ENCODE measurements at places on chromosomes 16 and 17.

GRCh38 chr17:79769570-79770506 lies 8.1 kb upstream of the CBX2 start:
- DNase-seq = no peak

DNA sequence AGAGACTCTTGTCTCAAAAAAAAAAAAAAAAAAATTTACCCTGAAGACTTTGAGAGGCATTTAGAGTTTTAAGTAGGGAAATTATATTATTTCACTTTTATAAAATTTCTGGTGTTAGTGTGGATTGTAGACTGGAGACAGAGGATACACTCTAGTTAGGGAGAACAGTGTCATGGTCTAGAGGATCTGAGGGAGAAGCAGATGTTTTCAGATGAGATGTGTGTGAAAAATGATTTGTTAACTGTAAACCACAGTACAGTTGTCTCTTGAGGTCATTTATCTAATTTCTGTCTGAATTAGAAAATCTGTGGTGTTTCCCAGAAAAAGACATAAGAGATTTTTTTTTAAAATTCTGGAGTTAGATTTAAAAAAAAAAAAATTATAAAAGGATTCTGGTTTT lies 54.8 kb downstream of the NUP88 start:
- DNase-seq = no peak

DNA sequence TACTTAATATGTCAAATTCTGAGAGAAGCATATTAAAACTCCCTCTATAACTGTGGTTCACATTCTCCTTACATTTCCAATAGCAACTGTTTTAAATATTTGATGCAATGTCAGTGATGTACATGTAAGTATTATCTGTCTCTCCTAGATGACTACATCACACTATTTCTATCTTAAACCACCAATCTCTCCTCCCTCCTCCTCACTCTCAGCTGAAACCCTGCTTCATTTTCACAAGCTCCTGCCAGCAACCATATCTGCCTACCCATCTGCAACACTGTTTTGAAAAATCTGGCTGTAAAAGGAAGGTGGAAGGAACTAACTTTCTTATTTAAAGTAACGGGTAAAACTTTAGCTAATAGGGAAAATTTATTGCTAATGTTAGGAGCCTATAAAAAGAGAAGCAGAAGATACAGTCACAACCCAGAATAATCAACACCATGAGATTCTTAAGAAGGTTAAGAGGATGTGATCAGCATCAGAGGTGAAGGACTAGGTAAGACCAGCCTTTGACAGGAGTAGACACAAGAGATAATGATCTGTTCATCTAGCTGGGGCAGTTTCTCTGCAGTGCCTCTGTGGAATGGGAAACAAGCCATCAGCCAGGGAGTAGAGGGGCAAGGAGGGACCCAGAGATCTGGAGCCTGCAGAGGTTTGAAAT lies 31.0 kb downstream of the MYH10 start:
- no peak for DNase-seq

DNA sequence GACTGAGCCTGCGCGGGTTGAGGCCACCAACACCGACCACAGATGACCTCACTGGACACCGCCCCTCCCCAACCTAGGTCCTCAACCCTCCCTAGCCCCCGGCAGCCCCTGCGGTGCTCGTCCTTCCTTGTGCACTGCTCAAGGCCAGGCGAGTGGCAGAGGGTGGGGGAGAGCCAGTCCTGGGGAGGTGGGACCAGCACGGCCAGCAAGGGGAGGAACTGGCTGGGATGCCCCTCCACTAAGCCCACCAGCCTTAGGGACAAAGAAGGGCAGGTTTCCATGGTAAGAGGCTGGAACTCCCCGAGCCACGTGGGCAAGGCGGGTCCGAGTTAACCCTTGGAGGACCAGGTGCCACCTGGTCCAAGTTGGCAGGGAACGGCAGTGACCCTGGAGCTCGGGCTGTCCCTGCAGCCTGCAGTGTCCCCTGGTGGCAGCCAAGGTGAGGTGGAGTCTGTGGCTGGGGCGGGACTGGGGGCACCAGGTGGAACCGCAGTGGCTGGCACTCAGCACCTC lies 9.2 kb downstream of the FSCN2 start:
- DNase-seq = no peak

- no peak for DNase-seq
These were observed 151.7 kb downstream of the PRKCB start for GRCh38 chr16:23987443-23987842.

GRCh38 chr17:66711881-66712321 lies 123.0 kb upstream of the CACNG5 start:
- no peak for DNase-seq

DNA sequence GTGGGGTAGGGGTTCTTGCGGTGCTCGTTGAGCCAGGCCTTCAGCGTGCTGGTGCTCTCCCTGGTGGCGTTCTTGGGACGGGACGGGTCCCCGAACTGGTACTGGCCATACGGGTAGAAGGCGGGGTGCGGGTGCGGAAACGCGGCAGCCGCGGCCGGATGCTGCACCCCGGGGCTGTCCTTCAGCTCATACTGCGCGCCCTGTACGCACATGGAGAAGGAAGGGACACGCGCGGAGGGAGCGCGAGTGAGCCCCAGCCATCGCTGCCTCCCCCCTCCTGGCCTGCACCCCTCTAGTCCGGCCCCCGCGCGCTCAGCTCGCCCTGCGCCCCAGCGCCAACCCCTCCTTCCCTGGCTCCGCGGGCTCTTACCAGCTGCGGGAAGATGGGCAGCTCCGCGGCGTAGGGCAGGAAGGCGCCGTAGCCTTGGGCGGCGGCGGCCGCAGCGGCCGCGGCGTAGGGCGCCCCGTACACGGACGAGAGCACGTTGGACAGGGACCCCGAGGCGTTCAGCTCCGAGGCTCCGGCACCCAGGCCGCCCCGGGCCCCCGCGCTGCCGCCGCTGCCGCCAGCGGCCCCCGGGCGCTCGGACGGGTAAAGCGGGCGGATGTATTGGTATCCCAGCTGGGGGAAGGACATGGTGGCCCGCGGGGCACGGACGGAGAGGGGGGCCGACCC lies 1.0 kb downstream of the IRX3 start:
- DNase-seq = no peak

DNA sequence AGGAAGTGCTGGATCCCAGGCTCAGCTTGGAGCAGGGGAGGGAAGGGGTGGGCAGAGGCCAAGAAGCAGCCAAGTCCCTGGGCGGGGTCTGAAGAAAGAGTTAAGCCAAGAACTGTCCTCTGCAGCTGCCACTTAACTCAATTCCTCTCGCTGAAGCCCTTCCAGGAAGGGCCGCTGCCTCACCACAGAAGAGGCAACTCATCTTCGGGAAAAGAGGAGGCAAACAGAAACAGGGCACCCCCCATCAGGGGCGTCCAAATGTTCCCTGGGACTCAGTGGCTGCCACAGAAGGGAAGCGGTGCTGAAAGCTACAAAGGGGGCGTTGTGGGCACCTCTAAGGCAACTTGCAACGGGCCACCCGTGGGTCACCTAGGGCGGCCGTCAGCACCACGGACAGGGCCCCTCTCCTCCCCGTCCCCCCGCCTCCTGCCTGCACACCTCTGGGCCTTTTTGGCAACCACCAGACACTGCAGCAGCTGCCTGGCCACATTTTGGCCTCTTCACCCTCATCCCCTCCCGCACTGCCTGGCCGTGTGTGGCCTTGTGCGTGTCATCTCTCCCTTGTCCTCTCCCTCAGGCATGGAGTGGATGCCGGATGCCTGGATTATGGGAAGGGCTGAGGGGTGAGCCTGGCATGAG lies 2.5 kb downstream of the TLCD3B start:
- DNase-seq = no peak

DNA sequence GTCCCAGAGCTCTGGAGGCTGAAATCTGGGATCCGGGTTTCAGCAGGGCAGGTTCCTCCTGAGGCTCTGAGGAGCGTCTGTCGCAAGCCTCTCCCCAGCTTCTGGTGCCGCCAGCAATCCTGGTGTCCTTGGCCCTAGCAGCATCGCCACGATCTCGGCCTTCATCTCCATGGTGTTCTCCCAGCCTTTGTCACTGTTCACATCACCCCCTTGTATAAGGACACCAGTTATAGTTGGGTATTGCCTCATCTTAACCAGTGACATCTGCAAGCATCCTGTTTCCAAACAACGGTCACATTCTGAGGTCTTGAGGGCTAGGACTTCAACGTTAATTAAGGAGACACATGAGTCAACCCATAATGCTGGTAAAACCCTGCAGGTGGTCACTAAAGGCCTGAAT lies 2.8 kb upstream of the PPP1R27 start:
- no peak for DNase-seq

- DNase-seq = no peak
These were observed 443.6 kb downstream of the WWOX start for GRCh38 chr16:78543023-78543422.

- DNase-seq = no peak
These were observed 79.4 kb downstream of the SDK2 start for GRCh38 chr17:73564843-73565242.

DNA sequence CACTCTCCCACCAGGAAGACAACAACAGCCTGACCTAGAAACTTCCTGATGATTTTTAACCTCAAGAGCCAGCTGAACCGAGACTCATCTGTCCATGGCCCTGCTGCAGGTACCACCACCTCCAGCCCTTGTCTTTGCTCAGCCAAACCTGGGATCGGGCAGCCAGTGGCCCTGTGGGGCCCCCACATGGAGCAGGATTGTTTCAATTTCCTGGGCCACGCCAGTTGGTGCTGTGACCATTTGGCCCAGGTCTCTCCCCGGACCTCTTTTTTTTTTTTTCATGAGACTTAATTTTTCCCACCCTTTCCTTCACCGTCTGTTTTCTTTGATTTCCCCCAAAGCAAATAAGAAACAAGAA lies 8.3 kb upstream of the HOXB2 start:
- no peak for DNase-seq

GRCh38 chr16:72284042-72284789 lies 112.3 kb upstream of the PMFBP1 start:
- no peak for DNase-seq

DNA sequence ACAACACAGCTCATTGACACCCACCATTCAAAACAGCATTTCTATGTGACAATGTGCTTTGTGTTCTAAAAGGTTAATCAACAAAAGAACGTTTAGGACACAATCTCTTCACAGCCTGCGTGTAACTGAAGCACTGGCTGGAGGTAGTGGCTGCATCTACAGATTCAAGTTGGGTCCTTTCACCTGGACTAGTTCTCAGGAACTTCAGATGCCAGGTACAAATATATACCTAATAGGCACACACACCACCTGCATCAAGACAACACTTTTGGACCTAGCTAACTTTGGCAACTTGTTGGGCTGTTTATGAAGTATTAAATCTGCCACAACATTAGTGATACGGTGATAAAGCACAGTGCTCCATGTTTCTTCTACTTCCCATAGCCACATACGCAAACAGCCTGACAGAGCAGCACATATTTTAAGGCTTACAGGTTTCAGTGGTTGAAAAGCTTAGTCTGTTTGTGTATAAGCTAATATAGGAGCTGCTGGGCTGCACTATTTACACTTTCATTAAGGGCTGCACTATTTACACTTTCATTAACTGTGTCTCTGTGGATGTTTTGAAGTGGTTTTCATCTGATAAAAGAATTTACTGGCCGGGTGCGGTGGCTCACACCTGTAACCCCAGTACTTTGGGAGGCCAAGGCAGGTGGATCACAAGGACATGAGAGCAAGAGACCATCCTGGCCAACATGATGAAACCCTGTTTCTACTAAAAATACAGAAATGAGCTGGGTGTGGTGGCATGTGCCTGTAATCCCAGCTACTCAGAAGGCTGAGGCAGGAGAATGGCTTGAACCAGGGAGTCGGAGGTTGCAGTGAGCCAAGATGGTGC lies 132.6 kb downstream of the PARN start:
- no peak for DNase-seq

GRCh38 chr17:51258756-51259563 lies 889 bp downstream of the MBTD1 start:
- DNase-seq = no peak

GRCh38 chr16:50539053-50539695 lies 9.0 kb upstream of the NKD1 start:
- no peak for DNase-seq

DNA sequence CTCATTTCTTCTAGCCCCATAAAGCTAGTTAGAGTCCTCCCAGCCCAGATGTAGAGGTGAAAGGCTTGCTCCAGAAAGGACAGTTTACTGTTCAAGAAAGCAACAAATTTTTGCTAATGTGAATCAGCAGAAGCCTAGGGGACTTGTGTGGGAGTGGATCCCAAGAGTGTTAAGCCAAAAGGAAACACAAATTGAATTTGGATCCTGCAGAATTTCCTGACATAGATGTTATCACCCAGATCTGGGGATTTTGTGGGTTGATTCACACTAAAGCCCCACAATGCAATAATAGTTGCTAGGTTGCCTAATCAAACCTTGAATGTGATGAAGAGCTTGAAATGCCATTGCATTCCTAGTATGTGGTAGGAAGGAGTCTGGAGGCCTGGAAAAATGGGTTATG lies 135.2 kb upstream of the HS3ST3A1 start:
- no peak for DNase-seq

GRCh38 chr17:59356543-59357218 lies 25.2 kb downstream of the YPEL2 start:
- no peak for DNase-seq

DNA sequence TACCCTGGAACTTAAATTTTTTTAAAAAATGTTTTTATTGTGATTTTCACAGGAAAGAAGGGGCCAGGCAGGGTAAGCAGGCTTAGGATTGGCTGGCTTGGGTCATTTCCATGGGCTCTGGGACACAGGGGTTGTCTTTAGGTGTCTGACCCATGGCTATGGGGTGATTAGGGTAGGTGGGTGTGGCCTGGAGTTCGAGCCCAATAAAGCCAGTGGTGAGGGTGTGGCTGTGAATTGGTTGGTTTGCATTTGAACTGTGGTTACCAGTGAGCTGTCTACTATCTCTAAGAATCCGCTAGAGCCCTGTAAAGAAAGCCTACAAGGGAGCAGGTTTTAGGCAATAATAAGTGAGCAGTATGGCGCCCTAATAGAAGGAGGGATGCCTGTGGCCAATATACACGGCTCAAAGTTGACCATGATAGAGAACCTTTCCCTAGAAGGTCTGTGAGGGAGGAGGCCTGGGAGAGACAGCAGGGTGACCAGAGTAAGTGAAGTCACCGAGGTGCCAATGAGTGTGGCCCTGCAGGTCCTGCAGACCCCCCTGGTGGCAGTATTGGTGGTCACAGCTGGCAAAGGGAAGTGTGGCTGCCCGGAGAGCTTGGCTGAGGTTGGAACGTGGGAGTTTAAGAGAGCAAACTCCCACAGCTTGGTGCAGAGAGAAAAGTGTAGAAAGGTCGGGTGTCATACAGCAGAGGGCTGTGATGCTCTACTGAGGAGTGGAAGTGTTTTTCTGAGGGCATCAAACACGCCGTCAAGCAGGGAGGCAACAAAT lies 454.0 kb downstream of the WWOX start:
- no peak for DNase-seq

DNA sequence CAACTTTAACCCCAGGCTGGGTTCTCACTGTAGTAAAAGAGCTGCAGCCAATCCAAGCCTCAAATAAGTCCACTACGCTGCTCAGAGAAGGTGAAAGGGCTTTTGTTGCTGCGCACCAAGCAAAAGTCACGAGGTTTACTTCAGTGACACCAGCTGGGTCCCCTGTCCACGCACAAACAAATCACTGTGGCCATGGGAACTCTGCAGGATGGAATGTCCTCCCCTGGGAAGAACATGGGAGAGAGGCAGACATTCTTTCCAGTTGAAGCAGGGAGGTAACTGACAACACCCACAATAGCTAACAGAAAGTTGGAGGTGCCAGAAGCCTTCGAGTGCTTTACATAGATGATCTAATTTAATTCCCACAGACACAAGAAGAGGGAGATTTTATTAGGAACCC lies 181.9 kb downstream of the PMP22 start:
- no peak for DNase-seq

Measured in effector CD4-positive, alpha-beta T cell (primary cell).